ENCODE measurements at places on chromosomes 1 and 21. TPM values are rescaled to one million over a fixed set of nuclear protein-coding genes. Genes with fewer than 3 reads are reported as not detected.
A peak's percentile ranks its signal among the peaks of the same experiment; 100 is the strongest.

DNA sequence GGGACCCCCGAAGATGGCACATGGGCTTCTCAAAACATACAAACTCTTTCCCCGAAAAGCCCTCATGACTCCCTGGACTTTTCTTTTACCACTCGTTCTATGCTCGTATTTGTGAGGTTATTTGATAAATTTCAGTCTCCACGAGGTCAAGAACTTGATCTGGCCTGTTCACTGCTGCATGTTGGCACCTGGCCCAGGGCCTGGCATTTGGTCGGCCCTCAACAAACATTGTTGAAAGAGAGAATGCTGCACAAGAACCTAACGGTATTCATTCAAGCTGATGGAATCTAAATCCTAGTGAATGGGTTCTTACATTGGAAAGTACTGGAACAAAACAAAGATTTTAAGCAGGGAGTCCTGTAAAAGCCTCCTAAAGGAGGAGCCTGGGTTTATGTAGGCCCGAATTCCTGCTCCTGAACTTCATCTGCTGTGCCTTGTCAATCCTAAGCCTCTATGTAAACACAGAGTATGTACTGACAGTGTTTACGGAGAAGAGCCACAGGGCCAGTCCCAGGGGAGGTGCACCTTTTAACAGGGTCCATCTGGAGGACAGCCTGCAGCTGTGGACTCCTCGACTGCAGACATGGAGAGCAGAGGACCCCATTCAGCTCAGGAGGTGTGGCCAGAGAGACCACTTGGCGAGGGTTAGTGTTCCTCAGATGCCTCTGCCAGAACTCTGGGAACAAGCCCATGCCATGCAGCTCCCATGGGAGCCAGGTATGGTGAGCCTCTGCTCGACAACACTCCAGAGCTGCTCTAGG lies 46.9 kb downstream of the L1TD1 start:
- DNase-seq, result no peak
- no peaks in the 10 kb centered on the region for H3K27me3 ChIP-seq
- H3K4me3 ChIP-seq, result no peak overlapping the region

DNA sequence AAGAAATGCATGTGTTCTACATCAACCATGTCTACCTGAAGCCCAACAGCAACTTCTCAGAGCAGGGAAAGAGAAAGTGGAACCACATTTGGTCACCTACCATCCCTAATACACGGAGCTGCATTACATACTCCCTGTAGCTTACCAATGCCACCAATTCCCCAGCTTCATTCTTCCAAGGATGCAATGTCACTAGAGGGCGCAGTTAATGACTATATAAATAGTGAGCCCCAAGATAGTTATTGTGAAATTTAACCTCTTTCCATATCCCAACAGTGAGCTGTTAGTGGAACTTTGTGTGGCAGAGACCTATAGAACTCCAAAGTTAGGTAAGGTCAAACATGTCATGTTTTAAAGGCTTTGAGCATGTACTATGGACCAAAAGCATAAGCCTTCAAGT lies 618.3 kb downstream of the SMYD3 start:
- H3K4me3 ChIP-seq, result no peak overlapping the region
- no peaks in the 10 kb centered on the region for H3K4me1 ChIP-seq
- DNase-seq, result peak; percentile 25
- no peaks in the 10 kb centered on the region for H3K36me3 ChIP-seq
- no peak overlapping the region for H3K27ac ChIP-seq
- no peaks in the 10 kb centered on the region for H3K27me3 ChIP-seq

GRCh38 chr21:29697555-29698193 lies 242.1 kb downstream of the GRIK1 start:
- no peaks in the 10 kb centered on the region for H3K4me1 ChIP-seq
- H3K4me3 ChIP-seq, result no peak overlapping the region
- H3K36me3 ChIP-seq, result no peaks in the 10 kb centered on the region
- no peaks in the 10 kb centered on the region for H3K27me3 ChIP-seq
- no peak overlapping the region for H3K27ac ChIP-seq

DNA sequence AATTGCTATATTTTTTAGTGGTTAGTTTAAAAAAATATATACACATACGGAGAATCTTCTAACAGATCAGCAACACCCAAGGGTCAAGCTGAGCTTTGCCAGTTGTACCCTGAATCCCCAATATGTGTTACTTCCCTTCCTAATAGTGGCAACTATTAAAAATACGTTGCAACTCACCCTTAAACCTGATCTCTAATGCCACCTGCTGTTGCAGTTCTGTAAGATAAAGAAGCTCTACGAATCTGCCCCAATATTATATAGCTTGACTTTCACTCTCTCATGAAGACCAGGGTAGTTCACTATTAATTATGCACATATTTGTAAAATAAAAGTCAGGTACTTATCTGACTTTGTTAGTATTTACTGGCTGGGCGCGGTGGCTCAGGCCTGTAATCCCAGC lies 58.4 kb downstream of the ASH1L start:
- H3K27me3 ChIP-seq, result no peaks in the 10 kb centered on the region
- H3K27ac ChIP-seq, result no peak overlapping the region
- H3K4me1 ChIP-seq, result no peaks in the 10 kb centered on the region
- DNase-seq, result no peak
- no peak overlapping the region for H3K4me3 ChIP-seq

DNA sequence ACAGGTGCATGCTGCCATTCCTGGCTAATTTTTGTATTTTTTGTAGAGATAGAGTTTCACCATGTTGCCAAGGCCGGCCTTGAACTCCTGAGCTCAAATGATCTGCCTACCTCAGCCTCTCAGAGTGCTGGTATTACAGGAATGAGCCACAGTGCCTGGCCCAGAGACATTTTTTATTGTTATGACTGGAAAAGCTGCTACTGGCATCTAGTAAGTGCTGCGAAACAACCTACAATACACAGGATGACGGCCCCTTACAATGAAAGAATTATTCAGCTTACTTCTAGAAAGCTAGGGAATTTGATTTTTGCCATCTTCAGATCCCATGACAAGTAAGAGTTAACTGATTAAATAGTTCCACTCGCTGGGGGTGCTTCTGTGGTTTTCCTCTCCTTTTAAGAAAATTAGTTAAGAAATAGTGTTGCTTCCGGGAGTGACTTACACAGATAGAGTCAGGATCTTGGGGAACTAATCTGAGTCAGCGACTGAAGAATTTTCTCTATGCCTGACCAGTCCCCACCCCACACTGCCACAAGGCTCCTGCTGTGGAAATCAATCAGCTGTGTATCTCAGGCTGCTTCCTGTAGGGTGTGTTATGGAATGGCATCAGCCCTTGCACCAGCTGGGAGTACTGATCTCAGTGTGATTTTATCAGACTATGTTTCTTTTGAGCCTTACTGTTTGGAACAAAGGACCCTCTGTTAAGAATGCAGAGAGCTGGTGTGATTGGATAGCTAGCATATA lies 93.0 kb upstream of the BMP8A start:
- no peak overlapping the region for H3K4me3 ChIP-seq
- no peaks in the 10 kb centered on the region for H3K36me3 ChIP-seq
- H3K27ac ChIP-seq, result no peak overlapping the region
- DNase-seq, result no peak
- H3K27me3 ChIP-seq, result no peaks in the 10 kb centered on the region

DNA sequence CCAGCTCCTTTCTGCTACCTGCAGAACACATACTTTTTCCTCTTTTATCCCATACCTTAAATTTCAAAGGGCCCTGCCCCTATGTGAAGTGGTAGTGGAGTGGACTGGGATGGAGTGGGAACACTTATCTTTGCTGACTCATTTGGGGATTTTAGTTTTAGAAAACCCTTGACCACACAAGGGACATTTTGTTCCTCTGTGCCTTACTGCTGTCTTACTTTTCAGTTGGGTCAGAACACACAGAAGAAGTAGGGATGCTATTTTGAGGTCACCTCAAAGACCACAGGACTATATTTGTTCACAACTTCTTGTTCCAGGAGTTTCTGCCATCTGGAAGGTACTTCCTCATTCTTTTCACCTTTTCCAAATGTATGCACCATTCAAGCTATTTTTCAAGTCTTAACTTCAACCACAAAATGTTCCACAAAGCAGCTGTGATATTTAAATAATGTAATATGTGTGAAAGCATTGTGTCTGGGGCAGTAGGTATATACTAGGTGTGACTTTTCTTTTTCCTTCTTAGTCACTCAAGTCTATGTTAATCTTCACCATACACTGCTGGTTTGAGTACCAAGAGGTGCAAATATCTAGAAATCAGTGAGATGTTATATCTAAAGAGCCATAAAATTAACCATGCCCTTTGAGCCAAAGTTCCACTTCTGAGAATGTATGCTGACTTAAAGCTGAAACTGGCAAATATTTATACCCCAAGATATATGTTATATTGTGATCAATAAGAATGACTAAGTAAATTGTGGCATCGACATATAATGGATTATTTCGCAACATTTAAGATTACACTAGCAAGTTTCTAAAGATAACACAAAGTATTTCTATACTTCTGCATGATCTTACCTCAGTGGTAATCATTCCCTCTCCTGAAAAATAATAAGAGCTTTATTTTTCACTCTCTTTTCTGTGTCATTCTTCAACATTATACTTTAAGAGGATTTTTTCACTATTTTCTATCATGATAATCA lies 308.5 kb downstream of the MRPL39 start:
- no peaks in the 10 kb centered on the region for H3K36me3 ChIP-seq
- no peak overlapping the region for H3K4me3 ChIP-seq
- H3K27me3 ChIP-seq, result no peaks in the 10 kb centered on the region
- H3K27ac ChIP-seq, result no peak overlapping the region
- DNase-seq, result no peak

GRCh38 chr1:43619314-43619790 lies 30.6 kb upstream of the KDM4A start:
- no peak for DNase-seq
- H3K4me3 ChIP-seq, result no peak overlapping the region
- H3K4me1 ChIP-seq, result no peaks in the 10 kb centered on the region
- H3K27ac ChIP-seq, result no peak overlapping the region
- no peaks in the 10 kb centered on the region for H3K27me3 ChIP-seq

Gene CLEC20A
- not detected for total RNA-seq

- no peak overlapping the region for H3K4me3 ChIP-seq
- no peak overlapping the region for H3K27ac ChIP-seq
- H3K27me3 ChIP-seq, result no peaks in the 10 kb centered on the region
- no peaks in the 10 kb centered on the region for H3K4me1 ChIP-seq
- DNase-seq, result no peak
These were observed 43.2 kb upstream of the TACSTD2 start for GRCh38 chr1:58620259-58620658.

GRCh38 chr1:235160383-235160956 lies 580 bp downstream of the RBM34 start:
- DNase-seq, result no peak
- H3K4me1 ChIP-seq, result peaks cover 31% of the 10 kb centered on the region
- H3K36me3 ChIP-seq, result peaks cover 33% of the 10 kb centered on the region
- peak overlapping the region; percentile 92 for H3K4me3 ChIP-seq

DNA sequence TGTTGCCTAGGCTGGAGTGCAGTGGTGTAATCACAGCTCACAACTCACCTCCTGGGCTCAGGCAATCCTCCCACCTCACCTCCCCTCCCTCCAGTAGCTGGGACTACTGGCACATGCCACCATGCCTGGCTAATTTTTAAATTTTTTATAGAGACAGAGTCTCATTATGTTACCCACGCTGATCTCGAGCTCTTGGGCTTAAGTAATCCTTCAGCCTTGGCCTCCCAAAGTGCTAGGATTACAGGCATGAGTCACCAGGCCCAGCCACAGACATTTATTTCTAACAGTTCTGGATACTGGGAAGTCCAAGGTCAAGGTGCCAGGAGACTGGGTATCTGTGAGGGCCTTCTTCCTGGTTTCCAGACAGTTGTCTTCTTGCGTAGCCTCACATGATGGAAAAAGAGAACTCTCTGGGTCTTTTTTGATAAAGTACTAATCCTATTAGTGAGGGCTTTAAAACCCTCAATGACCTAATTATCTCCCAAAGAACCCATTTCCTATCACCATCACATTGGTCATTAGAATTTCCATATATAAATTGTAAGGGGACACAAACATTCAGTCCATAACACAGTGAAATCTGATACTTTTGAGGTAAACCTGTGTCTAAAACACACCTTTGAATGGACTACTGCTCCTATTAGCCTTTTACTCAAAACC lies 67.9 kb downstream of the PHACTR4 start:
- H3K4me1 ChIP-seq, result no peaks in the 10 kb centered on the region
- no peak overlapping the region for H3K4me3 ChIP-seq
- H3K36me3 ChIP-seq, result no peaks in the 10 kb centered on the region

Gene MEX3A
- total RNA-seq, result 0.12 TPM

DNA sequence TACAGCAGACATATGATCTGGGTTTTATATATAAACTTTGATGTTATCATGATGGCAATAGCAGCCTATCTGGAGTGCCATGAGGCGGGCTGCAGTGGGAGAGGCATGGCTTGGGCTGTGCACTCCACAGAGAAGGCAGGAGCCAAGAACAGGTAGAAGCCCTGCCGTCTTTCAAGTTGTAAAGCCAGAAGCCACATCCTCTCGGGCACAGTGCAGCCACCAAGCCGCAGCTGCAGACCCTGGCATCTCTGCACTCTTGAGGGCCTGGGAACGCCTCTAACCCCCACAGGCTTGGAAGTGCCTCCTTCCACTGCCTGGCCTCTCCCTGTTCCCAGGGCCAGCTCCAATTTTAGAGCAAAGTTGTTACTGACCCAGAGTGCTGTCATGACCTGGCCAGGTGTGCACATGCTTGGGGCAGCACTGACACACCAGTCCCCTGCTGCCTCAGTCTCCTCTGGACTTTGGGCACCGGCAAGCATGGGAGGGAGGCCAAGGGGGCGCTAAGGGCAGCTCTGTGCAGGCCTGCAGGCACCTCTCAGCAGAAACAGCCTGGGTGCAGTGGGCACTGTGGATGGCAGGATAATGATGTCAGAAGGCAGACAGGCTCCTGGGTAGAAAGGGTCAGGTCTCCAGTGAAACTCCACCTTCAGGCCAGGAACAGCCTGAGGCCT lies 1619.8 kb upstream of the PRMT6 start:
- no peak overlapping the region for H3K27ac ChIP-seq
- no peaks in the 10 kb centered on the region for H3K4me1 ChIP-seq

GRCh38 chr1:14390816-14391215 lies 207.7 kb upstream of the KAZN start:
- no peak overlapping the region for H3K4me3 ChIP-seq
- H3K27ac ChIP-seq, result no peak overlapping the region
- no peak for DNase-seq
- no peaks in the 10 kb centered on the region for H3K4me1 ChIP-seq

DNA sequence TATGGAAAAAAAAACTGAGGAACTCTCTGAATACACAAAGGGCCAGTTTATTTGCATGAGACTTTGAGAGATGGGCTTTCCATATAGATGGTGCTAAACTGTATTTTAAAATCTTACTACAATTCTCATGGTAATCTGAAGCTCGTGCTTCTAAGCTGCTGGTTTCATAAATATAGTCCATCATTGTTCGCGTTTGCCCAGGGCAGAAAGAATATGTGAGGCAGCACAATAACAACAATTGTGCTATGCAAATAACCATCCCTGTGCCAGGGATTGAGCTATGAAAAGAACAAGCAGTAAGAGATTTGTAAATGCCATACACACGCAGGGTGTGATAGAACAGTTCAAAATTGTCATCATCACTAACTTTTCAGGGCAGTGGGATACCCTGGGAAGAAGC lies 4.9 kb upstream of the EPS15 start:
- peaks cover 18% of the 10 kb centered on the region for H3K4me1 ChIP-seq
- no peaks in the 10 kb centered on the region for H3K36me3 ChIP-seq
- DNase-seq, result no peak

Data from naive thymus-derived CD4-positive, alpha-beta T cell (primary cell).